ENCODE measurements at places on chromosomes 12 and 14.

- DNase-seq, result no peak
Measured at GRCh38 chr14:23697680-23698079, 61.5 kb downstream of the DHRS2 start.

- no peak for DNase-seq
Measured at GRCh38 chr12:51430196-51430895, 5.7 kb downstream of the SLC4A8 start.

DNA sequence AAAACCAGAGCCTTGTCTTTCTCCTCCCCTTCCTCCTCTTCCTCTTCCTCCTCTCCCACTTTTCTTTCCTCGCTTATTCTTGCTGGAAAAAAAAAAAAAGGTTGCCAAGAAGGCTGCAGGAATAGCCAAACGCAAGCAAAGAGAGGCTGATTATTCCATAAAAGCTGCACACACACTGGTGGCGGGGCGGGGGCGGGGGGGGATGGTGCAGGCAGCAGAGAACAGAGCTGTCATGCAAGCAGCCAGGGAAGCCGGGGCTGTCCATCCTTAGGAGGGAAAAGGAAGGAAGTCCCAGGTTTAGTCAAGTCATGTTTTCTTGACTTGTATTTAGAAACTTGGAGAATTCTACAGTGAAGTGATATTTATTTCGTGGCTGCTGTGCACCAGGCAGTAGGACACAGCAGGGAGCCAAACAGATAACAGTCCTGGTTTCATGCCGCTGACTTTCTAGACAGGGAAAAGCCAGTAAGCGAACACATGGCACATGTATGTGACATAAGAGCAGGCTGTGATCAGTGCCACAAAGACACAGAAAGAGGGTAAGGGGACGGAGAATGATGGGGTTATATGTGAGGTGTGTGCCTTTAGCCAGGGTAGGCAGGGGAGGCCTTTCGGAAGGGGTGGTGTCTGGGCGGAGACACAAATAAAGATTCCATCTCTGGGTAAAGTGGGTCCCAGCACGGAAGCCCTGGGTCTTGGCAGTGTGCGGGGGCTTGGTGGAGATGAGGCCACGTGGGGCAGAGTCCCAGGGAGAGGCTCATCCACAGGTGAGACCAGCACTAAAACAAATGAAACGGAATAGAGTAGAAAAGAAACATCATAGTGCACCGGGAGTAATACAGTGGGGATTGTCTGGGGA is 56.6 kb upstream of the SCN8A start:
- no peak for DNase-seq

DNA sequence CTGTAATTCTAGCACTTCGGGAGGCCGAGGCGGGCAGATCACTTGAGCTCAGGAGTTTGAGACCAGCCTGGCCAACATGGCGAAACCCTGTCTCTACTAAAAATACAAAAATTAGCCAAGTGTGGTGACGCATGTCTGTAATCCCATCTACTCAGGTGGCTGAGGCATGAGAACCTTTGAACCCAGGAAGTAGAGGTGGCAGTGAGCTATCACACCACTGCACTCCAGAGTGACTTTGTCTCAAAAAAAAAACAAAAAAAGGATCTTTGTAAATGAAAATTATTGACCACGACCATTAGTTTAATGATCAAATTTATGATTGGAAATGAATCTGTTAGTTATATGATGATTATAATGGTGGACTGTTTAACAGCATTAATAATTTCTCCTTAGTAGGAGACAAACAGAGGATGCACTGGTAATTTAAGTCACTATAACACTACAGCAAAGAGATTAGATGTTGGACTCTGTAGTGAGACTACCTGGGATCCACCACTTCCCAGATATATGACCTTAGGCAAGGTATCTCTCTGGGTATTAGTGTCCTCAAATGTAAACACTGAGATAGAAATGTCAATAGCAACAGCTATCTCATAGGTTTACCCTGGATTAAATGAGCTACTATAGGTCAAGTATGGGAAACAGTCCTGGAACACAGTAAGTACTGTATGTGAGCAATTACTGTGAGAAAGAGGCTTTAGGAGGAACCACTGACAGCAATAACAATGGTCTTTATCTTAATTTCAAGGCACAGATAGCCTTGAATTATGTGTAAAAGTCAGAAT is 214.7 kb downstream of the NOVA1 start:
- DNase-seq, result no peak

DNA sequence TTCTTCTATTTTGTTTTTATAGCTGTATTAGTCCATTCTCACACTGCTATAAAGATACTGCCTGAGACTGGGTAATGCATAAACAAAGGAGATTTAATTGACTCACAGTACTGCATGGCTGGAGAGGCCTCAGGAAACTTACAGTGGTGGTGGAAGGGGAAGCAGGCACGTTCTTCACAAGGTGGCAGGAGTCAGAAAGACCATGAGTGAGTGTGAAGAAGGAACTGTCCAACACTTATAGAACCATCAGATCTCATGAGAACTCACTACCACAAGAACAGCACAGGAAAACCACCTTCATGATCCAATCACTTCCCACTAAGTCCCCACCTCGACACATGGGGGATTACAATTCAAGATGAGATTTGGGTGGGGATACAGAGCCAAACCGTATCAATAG is 42.3 kb downstream of the ARMH4 start:
- no peak for DNase-seq

DNA sequence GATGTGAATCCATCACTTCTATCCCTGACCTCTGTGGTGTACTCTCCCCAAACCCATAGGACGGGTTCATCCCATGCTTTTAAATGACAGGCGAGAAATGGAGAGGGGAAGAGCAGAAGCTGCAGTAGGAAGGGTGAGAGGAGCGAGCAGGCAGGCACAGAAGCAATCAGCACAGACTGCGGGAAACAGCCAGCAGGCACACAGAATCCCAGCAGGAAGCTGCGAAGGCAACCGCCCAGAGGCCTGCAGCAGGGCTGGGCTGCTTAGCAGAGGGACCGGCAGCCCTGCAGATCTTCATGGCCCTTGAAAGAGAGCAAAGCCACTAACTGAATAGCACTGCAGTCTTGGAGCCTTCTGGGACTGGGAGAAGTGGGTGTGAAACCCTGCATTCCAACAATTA is 287.0 kb upstream of the FKBP4 start:
- DNase-seq, result no peak

- peak; percentile 38 for DNase-seq
Measured at GRCh38 chr12:7047306-7047705, 13.2 kb upstream of the C1S start.
